Activated naive CD4-positive, alpha-beta T cell treated with anti-CD3 and anti-CD28 coated beads for 36 hours (primary cell): ENCODE measurements at places on chromosomes 1 and 21. TPM values are rescaled to one million over a fixed set of nuclear protein-coding genes. Genes with fewer than 3 reads are reported as not detected.

DNA sequence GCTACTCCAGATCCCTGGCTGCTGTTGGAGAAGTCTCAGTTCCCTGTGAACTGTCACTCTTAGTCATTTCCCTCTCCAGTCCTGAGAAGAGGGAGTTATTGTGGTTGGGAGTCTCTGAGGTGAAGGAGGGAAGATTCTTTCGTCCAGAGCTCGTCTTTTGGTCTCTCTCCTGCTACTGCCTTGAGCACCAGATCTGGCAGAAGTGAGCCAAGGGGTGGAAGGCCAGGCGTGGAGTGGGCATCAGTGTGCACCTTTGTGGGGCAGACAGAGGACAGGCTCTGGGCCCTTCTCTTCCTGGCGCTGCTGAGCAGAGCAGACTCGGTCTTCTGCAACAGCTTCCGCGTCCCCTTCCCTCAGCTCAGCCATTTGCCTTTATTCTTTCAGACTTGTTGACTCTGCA is 19.1 kb downstream of the CLCN6 start:
- no peak for DNase-seq
- H3K27ac ChIP-seq, result no peak overlapping the region
- H3K36me3 ChIP-seq, result peaks cover 8% of the 10 kb centered on the region
- H3K4me1 ChIP-seq, result no peaks in the 10 kb centered on the region

DNA sequence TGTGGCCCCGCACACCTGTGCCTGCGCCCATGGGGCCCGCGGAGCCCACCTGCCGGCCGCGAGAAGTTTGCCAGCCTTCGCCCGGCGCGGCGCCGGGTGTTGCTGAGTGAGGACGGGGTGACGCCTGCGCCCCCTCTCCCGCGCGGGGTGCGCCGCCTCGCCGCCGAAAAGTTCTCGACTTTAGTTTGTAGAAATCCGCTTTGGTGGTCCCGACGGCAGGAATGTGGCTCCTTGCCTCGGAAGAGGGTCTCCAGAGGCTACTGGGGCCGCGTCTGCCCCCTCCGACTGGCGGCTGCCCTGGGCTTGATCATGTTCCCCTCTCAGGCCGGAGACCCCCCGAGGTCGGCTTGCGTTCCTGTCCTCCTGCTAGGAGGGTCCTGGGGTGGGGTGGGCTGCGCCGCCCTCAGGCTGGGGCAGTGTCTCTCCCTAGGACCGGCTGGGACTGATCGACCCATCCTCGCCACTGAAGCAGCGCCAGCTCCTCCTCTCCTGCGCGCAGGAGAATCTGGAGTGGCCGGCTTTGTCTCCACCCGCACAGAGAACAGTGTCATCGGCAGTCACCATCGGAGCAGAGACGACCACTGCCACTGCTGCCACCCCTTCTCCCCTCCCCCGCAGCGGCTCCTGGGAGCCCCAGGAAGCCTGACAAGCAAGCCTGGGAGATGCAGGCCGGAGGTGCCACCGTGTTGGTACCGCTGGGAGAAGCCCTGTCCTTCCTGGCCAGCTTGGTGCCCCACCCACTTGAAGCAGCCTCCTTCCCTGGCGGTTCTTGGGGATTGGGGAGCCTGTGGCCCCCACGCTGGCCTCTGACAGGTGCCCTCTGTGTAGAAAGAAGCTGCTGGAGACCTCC is 553 bp upstream of the SLC30A2 start:
- H3K4me3 ChIP-seq, result no peak overlapping the region
- no peaks in the 10 kb centered on the region for H3K36me3 ChIP-seq
- H3K27ac ChIP-seq, result no peak overlapping the region
- DNase-seq, result no peak

DNA sequence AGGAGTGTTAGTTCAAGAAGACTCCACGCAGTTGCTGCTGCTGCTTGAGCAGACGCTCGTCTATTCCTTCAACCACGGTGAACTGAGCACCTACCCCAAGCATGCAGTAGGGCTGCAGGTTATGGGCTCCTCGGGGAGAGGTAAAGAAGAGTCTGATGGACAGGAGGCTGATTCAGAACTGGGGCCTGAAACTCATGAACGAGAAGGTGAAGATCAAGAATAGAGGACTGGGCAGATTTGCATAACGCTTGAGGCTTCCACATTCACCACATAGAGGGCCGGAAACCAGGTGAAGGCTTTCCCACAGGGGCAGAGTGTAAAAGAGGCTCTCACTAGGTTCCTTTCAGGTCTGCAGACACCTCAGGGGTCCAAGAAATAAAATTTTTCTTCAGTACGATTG is 9.1 kb downstream of the ABCA4 start:
- no peak for DNase-seq
- H3K27me3 ChIP-seq, result peaks cover 10% of the 10 kb centered on the region
- H3K4me3 ChIP-seq, result no peak overlapping the region

GRCh38 chr1:95027046-95027445 is 45.7 kb downstream of the ALG14 start:
- no peak overlapping the region for H3K4me3 ChIP-seq
- no peak for DNase-seq
- H3K27me3 ChIP-seq, result no peaks in the 10 kb centered on the region
- H3K4me1 ChIP-seq, result no peaks in the 10 kb centered on the region

Gene FAM72A
- 55.1 TPM for total RNA-seq

DNA sequence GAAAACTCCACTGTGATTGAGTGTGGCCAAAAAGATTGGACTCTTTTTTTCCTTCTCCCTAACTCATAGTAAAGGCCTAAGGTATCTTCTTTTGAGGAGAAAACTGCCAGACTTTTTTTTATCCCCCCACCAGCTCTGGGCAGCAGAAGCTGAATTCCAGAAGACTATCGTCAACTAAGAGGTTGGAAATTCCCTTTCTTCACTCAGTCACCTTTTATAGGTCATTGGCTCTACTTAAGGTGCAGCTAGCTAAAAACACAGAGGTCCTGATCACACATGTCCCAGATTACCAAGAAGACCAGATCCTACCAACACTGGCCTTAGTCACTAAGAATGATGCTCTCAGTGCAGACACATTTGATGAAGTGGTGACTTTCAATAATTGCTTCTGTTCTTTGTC is 1441.2 kb downstream of the PLA2G4A start:
- no peak overlapping the region for H3K27ac ChIP-seq
- H3K4me1 ChIP-seq, result no peaks in the 10 kb centered on the region
- H3K27me3 ChIP-seq, result no peaks in the 10 kb centered on the region
- no peaks in the 10 kb centered on the region for H3K36me3 ChIP-seq
- DNase-seq, result no peak

Gene EFNA1
- 0.32 TPM for total RNA-seq

GRCh38 chr1:76090283-76091203 is 16.0 kb downstream of the ST6GALNAC3 start:
- no peaks in the 10 kb centered on the region for H3K27me3 ChIP-seq
- no peak overlapping the region for H3K27ac ChIP-seq
- DNase-seq, result no peak
- no peak overlapping the region for H3K4me3 ChIP-seq

DNA sequence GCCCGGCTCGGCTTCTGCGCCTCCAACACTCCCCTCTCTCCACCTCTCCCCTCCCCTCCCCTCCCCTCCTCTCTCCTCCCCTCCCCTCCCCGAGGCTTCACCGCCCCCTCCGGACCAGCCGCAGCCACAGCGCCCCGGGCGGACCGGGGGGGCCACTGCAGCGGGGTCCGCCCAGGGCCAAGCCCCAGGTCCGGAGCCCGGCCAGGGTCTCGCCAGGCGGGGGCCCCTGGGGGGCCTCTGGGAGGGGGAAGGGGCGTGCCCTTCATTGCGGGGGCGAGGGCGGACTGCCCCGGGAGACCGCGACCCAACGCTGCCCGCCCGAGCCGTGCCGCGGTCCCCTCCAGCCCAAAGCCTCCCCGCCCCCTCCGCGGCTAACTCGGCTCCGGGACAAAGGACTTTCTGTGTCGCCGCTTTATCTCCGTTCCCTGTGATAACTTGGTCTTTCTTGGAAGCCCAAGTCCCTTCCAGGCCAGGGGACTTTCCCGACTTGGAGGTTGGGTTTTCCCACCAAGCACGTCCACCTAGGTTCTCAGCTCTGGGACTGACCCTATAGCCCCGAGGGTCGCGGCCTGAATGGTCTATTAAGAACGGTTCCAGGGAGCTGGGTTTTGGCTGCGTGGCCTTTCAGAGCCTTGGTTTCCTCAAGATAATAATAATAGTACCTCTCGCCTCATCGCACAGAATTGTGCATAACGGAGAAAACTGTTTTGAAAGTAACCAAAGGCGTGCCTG is at the start of gene UBQLN4:
Gene UBQLN4 (minus strand): TSS at position 31 of the 732 bp plus-strand sequence. CDS start 97 bp downstream, outside the sequence.
- H3K27me3 ChIP-seq, result no peaks in the 10 kb centered on the region
- H3K4me3 ChIP-seq, result peak within 1 kb of the TSS; percentile 92
- DNase-seq, result peak; percentile 90
- peaks cover 24% of the 10 kb centered on the region for H3K4me1 ChIP-seq

DNA sequence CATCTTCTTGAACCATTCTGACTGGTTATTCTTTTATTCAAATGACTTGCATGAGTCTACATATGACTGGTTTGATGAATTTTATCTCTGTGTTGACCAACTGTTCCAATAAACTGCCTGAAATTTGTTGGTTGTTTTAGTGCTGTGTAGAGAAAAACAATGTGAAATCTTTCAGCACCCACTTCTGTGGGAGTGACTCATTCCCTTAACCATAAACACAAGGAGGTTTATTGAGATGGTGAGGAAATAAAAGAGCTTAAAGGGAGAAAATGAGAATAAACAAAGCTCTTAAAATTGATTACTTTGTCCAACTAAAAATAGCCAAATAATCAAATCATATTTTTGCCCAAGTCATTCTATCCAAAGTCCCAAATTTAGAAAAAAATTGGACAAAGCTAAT is 341.1 kb downstream of the TGFB2 start:
- no peaks in the 10 kb centered on the region for H3K36me3 ChIP-seq
- H3K4me1 ChIP-seq, result no peaks in the 10 kb centered on the region
- no peak overlapping the region for H3K4me3 ChIP-seq
- H3K27ac ChIP-seq, result no peak overlapping the region
- no peak for DNase-seq

DNA sequence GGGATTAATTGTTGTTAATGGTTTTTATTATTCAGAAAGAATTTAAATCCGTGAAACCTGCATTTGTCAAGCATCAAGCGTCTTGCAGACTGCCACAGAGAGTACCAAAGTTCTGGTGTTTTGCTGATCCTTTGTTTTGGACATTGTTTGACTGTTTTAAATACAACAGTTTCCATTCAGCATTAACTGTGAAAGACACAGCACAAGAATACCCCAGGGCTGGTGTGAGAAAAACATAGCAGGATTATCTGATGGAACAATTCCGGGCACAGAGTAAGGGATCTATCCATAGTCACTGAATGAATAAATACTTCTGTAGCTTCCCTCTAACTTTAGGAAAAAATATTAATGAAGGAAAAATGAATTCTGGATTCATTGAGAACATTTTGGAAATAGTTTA is 202.3 kb downstream of the LTN1 start:
- no peak overlapping the region for H3K4me3 ChIP-seq
- H3K27me3 ChIP-seq, result no peaks in the 10 kb centered on the region
- no peak overlapping the region for H3K27ac ChIP-seq
- no peaks in the 10 kb centered on the region for H3K4me1 ChIP-seq
- H3K36me3 ChIP-seq, result peaks cover 7% of the 10 kb centered on the region

DNA sequence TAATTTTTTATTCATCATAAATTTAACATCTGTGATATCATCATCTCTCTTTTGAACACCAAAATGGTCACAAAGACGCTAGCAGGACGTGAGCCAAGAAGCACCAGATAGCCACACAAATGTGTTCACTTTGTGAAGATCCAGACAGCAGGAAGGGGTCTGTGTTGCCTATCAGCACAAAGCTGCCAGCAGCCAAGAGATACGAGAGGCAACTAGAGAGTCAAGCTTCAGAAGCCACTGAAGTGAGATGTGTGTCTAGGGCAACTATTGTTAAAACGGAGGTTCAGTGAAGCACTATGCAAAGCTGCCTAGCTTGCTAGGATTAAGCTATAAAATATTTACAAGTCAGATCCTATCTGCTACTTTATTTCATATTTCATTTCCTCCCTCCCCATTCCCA is 45.3 kb downstream of the NDC1 start:
- H3K4me1 ChIP-seq, result no peaks in the 10 kb centered on the region
- H3K27me3 ChIP-seq, result no peaks in the 10 kb centered on the region
- no peak overlapping the region for H3K4me3 ChIP-seq

Gene LORICRIN
- not detected for total RNA-seq

DNA sequence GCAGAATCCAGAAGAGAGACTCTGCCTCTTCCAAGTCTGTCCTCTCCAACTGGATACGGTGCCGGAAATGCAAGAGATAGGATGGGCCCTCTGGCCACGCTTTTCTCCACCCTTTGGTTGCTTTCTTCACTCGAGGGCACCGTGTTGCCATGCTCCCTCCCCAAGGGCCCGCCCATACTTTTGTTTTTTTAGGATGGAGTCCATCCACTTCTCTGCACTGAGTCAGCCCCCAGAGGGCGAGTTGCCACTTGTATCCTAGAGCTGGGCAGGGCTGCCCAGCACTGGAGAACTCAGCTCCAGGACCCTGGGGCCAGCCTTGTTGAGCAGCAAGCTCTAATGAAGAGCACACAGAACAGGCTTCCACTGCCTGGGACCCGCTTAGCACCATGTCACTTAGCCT is 25.5 kb downstream of the IFNGR2 start:
- no peak for DNase-seq
- H3K27ac ChIP-seq, result no peak overlapping the region
- no peaks in the 10 kb centered on the region for H3K27me3 ChIP-seq
- peaks cover 12% of the 10 kb centered on the region for H3K4me1 ChIP-seq
- H3K4me3 ChIP-seq, result no peak overlapping the region
